CD4-positive, alpha-beta T cell (primary cell): ENCODE measurements at places on chromosomes 11 and 22. TPM values are rescaled to one million over a fixed set of nuclear protein-coding genes. Genes with fewer than 3 reads are reported as not detected.

DNA sequence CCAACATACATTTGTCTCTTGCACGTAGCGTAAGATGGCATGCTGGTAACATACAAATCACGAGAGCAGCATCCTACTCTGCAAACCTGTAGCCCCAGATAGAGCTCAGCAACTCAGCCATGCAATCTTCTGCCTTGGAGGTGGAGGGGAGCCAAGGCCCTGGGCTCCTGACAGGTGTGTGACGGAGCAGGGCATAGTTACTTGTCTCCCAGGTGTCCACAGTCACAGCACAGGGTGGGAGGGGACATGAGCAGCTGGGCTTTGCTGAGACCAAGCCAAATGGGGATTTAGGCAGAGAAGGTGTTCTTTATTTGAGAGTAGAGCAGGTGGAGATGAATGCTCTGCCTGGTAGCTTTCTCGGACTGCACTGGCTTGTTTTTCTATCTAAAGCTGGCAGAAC is 111.7 kb downstream of the TEAD1 start:
- no peak overlapping the region for H3K4me3 ChIP-seq
- no peak overlapping the region for H3K27ac ChIP-seq
- no peaks in the 10 kb centered on the region for H3K36me3 ChIP-seq
- H3K4me1 ChIP-seq = no peaks in the 10 kb centered on the region
- no peak for DNase-seq
- H3K27me3 ChIP-seq = peaks cover 4% of the 10 kb centered on the region

The MUC5AC gene
- total RNA-seq = not detected

The ACO2 gene
- 69.5 TPM for total RNA-seq

The DMC1 gene
- total RNA-seq = 0.52 TPM

The LUZP2 gene
- total RNA-seq = not detected

- no peak overlapping the region for H3K27ac ChIP-seq
- H3K27me3 ChIP-seq = peaks cover 27% of the 10 kb centered on the region
- no peak for DNase-seq
- no peaks in the 10 kb centered on the region for H3K36me3 ChIP-seq
Measured at GRCh38 chr11:12831471-12832202, 157.4 kb downstream of the TEAD1 start.

DNA sequence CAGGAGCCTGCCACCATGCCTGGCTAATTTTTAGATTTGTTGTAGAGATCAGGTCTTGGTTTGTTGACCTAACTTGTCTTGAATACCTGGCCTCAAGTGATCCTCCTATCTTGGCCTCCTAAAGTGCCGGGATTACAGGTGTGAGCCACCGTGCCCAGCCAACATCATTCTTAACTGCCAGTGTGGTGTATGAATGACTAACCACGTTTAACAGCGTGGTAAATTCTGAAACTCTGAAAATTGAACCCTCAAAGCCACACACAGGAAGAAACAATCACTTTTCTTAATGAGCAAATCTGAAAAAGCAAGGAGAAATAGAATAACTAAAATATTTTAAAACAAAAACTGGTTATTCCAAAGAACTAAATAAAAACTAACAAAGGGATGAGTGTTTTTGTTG is 7.4 kb downstream of the TMEM9B start:
- H3K27me3 ChIP-seq = no peaks in the 10 kb centered on the region
- H3K4me1 ChIP-seq = peaks cover 4% of the 10 kb centered on the region
- H3K36me3 ChIP-seq = peaks cover 44% of the 10 kb centered on the region
- no peak overlapping the region for H3K4me3 ChIP-seq
